ENCODE measurements at places on chromosomes 12 and 14. TPM values are rescaled to one million over a fixed set of nuclear protein-coding genes. Genes with fewer than 3 reads are reported as not detected.

The ACOT6 gene
- total RNA-seq: not detected

The CLEC12A gene
- total RNA-seq: 2.0 TPM

DNA sequence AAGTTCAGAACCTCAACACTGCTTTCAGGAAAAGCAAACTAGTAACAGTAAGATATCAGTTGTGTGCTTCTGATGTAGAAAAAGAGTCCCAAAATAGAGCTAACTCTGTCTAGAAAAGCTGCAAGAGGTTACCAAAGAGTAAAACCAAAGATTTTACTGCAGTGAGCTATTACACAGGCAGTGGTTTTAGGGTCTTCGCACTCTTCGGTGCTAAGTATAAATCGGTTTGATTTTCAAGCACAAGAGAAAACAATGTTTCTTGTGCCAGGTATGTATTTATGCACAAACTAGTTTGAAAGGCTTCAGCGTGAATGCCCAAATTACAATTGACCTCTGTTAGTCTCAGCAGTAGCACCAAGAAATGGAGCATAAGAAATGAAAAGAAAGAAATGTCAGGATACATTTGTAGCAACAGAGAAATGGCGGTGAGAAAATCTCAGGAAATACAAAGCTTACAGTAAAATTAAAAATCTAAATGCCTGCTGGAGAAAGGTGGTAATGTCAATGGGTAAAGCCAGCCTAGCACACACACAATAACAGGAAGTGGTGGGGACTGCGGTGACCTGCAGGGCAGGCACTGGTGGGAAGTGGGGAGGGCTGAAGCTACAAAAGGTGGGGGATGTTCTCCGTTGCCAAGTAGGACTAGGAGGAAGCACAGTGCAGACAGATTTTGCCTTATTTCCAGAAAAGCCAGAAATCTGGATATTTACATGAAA lies 18.0 kb upstream of the DYRK2 start:
- DNase-seq: no peak

The ALKBH1 gene
- total RNA-seq: 8.2 TPM

The CLECL1 gene
- total RNA-seq: 1.9 TPM

DNA sequence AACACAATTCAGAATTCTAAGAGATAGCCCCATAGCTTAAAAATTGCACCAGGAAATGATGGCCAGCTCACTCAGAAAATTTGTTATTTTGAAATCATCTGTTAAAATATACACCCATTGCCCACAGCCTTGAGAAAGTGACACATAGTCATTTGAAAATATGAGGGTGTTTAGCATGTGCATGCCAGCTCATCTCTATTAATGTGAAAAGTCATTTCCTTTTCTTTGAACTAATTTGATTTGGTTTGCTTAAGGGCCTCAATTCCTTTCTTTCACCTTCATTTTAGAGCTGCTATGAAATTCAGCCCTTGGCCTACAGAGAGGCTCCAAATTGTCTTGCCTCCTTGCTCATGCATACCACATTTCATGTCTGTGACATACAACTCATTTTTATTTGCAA lies 241.4 kb downstream of the PHLDA1 start:
- DNase-seq: no peak

GRCh38 chr12:88391556-88391955 lies 188.7 kb downstream of the KITLG start:
- DNase-seq: no peak

DNA sequence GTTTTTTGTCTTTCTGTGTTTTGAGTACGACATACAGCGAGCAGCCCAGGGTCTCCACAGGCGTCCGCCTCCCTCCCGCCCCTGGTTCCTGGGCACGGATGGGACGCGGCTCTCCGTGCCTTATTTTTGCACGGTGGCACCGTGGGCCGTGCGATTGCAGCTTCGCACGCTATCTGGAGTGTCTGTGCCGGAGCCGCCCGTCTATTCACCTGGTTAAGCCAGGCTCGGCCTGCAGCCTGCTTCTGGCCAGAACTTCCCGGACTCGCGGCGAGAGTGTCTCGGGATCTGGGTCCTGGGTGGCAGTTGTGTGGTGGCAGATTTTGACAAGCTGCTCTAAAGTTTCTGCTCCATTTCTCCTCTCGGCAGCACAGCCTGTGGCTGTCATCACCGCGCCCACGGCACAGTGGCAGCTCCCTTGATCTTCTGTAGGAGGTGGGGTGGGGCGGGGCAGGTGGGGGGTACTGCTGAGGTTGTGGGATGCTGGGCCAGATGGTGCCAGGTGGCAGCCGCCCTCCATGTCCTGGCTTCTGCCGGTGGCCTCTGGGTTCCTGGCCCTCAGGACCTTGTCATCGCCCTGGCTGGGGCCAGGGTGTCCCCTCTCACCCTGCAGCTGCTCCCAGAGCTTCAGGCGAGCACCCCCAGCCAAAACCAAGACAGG lies 2.9 kb downstream of the MMP17 start:
- DNase-seq: no peak

DNA sequence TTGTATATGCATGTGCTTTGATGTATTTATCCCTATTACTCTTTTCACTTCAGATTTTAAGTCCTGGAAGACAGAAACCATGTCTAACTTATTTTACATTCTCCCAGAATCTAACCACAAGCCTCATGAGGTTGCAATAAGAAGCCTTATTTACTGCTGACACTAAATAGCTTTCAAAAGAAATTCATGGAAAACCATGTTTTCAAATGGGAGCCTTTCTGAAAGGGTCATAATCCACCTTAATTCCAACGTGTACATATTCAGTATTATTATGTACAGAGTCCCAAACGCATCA lies 34.4 kb downstream of the CORO1C start:
- DNase-seq: no peak

The LIN7A gene
- total RNA-seq: 3.6 TPM

- peak; percentile 98 for DNase-seq
These were observed 1.4 kb upstream of the FOS start for GRCh38 chr14:75277008-75277814.

DNA sequence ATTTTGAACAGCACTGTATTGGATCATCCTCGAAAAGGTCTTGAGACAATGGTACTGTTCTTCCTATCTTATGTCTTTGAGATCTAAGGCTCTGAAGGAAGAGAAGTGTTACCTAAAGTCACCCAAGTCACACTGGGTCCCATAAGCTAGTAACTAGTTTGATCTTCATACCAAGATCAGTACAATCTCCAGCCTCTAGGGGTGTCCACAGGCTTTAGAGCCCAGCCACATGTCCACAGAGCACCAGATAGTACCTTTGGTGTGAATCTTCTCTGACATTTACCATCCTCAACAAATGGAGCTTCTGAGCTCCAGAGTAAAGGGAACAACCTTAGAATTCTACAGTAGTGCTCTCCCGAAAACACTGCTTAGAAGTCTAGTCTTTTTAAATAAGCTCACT lies 78.7 kb downstream of the KSR2 start:
- no peak for DNase-seq

GRCh38 chr12:131643631-131644452 lies 67.0 kb upstream of the SFSWAP start:
- no peak for DNase-seq

GRCh38 chr14:37678916-37679315 lies 83.5 kb downstream of the TTC6 start:
- no peak for DNase-seq

GRCh38 chr14:100339766-100340422 lies 16.8 kb downstream of the SLC25A47 start:
- no peak for DNase-seq

The METTL17 gene
- total RNA-seq: 33.5 TPM

The GDF3 gene
- 1.5 TPM for total RNA-seq

The ADSS1 gene
- 10.2 TPM for total RNA-seq

The OAS2 gene
- 12.5 TPM for total RNA-seq

- no peak for DNase-seq
These were observed 194.8 kb downstream of the LRIG3 start for GRCh38 chr12:58725400-58726105.

The LRRK2 gene
- 21.2 TPM for total RNA-seq

- DNase-seq: no peak
These were observed 29.3 kb downstream of the CCDC175 start for GRCh38 chr14:59547310-59547709.

DNA sequence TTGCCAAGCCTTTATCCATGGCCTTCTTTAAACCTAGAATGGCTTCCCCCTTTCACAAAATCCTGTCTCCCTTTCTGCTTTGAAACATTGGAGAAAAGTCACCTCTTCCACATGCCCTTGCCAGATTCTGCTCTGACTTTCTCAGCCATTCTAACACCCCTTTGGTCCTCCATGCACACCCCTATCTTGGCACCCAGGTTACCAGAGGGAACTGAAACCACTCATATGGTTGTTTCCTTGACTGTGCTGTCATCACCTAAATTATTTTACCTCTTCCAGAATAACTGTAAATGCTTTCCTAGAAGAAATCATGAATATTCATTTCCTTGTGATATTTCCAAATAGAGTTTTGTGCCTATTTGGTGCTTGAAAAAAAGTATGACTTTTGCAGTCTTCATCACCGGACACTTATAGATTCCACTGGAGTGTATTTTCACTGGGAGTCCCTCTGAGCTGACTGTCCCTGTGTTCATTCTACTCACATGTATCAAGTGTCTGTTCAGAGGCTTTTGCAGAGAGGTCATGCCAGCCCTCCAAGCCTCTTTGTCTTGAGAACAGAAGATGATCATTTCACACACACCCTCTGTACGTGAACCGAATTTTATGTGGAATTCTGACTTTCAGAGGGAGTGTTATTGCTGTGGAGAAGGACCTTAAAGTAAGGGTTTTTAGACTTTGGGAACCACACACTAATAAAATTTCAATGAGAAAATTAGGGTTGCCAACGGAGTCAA lies 74.1 kb downstream of the PLXNC1 start:
- no peak for DNase-seq

DNA sequence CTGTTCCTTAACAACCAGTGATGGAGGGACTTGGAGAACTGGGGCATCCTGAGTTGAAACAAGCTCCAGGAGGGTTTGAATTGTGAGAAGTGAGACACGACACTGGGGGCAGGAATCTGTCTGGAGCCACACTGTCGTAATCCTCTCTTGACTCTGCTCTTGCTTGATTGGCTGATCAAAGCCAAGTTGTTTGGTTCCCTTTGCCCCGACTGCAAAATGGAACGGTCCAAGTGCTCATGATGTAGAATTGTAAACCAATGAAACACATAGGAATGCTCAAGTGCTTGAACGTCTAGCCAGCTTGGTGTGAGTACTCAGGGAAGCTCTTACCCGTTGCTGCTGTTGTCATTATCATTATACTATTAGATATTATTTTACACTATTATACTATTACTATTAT lies 98.1 kb downstream of the TMEM132C start:
- DNase-seq: no peak

The STAT6 gene
- 201 TPM for total RNA-seq

The MYH6 gene
- 1.3 TPM for total RNA-seq

Data from posterior vena cava (tissue), 2 donors.